ENCODE measurements at places on chromosomes 6 and 20. TPM values are rescaled to one million over a fixed set of nuclear protein-coding genes. Genes with fewer than 3 reads are reported as not detected.
A peak's percentile ranks its signal among the peaks of the same experiment; 100 is the strongest.

DNA sequence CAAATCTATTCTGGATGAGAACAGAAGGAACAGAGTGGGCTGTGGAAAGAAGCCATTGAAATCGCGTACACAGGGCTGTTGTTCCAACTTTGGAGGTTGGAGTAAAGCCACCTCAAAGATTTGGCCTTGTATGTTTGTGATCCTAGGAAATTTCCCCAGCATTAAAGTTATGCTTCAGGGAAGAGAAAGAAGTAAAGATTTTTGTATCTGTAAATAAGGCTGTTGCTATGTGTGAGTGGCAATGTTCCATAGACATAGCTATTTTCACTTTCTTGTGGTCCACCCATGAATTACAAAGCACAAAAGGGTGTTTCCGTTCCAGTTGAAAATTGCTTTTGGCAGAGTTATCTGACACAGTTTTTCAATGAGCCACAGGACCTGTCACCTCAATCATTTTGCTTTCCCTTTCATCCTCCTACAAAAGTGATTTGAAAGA is 321.3 kb downstream of the TFAP2B start:
- no peak for DNase-seq

GRCh38 chr20:58069796-58070663 is 158.4 kb downstream of the ANKRD60 start:
- DNase-seq = no peak

- DNase-seq = no peak
These were observed 8.6 kb upstream of the CARMIL1 start for GRCh38 chr6:25270559-25270958.

DNA sequence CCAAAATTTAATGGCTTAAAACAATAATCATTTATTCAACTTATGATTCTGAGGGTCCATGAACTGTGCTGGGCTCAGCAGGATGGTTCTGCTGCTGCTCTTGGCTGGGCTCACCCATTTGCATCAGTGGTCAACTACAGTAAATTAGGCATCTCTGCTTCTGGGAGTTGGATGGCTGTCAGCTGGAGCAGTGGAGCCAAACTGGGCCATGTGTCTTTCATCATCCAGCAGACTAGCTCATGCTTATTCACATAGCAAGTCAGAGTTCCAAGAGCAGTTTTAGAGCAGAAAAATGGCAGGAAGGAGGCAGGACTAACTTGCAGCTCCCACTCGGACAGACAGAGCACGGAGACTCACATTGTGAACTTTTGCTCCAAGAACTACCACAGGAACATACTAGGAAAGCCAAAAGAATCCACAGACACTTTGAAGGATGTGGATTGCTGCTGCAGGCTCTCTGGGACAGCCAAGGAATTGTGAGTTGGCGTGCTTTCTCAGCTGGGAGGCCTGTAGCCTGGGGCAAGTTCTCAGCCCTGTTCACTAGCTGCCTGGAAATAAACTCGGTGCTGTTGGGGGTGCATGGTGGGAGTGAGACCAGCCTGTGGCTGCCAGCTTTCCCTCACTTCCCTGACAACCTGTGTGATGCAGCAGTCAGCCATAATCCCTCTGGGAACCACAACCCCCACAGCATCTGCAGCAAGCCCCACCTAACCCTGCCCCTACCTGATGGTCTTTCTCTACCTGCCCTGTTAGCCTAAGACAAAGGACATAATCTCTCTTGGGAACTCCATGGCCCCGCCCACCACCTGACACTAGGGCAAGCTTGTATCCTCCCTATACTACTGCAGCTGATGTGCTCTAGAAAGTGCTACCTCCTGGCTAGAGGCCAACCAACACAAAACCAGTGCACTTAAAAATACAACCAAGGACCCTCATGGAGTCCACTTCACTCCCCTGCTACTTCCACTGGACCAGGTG is 129.0 kb downstream of the JPH2 start:
- no peak for DNase-seq

GRCh38 chr20:12925210-12925755 is 83.5 kb upstream of the SPTLC3 start:
- peak; percentile 77 for DNase-seq

DNA sequence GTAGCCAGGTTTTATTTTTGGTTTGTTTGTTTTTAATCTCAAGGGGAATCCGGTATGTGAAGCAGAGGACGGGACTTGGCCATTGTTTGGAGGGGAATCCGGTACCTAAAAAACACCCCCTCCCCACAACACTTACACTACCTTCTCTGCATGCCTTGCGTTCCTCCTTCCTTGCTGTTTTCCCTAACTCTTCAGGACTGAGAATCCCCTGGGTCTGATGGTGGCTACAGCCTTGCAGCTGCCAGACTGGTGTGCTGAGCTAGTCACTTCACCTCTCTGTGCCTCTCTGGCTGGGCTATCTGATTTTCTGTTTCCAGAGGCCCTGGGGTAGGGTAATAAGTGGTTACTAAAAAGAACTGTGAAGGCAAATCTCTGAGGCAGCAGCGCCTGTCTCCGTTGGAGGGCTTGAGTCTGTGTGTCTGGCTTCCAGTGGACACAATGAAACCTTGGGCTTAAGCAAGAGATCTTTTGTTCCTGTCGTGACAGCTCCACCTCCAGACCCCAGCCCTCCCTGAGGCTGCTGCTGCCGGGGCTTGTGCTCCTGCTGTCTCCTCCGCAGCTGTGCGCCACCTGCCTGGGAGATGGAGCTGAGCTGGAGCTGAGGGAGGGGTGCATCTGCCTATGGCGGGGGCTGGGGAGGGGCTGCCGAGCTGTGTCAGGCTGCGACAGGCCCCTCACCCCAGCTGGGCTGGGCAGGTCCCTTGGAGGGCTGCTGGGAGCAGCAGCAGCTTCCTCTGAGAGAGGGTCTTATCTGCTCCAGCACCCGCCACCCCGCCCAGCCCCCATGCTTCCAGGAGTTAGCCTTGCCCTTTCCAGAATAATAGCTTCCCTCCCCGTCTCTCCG is 65.8 kb upstream of the CCDC167 start:
- no peak for DNase-seq

- no peak for DNase-seq
These were observed 14.9 kb upstream of the SEMG1 start for GRCh38 chr20:45191926-45192325.

GRCh38 chr6:37850728-37851285 is 31.3 kb downstream of the ZFAND3 start:
- DNase-seq = peak; percentile 32

- DNase-seq = no peak
These were observed 76.5 kb upstream of the ADGRF1 start for GRCh38 chr6:47118611-47119010.

The FOXQ1 gene
- 13.6 TPM for total RNA-seq

The CENPQ gene
- total RNA-seq = 14.4 TPM

The HLA-C gene
- total RNA-seq = 934 TPM
